ENCODE measurements at places on chromosomes 4 and X.
A peak's percentile ranks its signal among the peaks of the same experiment; 100 is the strongest.

- DNase-seq: no peak
Observed at GRCh38 chr4:108270466-108271450, 102.0 kb upstream of the LEF1 start.

GRCh38 chrX:148588649-148589310, 88.4 kb downstream of the AFF2 start:
- DNase-seq: no peak

DNA sequence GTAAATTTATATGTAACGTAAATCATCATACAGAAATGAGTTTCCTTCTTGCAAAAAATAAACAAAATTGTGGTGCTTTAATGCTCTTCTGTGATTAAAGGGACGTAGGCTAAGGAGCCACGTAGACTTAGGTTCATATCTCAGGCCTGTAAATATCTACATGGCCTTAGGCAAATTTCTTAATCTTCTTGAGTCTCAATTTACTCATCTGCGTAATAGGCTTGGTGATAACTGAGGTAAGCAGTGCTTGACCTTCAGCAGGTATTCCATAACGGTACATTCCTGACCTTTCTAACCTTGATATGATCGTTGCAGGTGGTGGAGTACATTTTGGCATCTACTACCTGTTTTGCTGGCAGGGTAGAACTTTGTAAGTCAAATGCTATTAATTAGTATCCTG, 65.2 kb upstream of the TLR3 start:
- DNase-seq: no peak

GRCh38 chr4:186695392-186695791, 28.3 kb downstream of the FAT1 start:
- DNase-seq: no peak

DNA sequence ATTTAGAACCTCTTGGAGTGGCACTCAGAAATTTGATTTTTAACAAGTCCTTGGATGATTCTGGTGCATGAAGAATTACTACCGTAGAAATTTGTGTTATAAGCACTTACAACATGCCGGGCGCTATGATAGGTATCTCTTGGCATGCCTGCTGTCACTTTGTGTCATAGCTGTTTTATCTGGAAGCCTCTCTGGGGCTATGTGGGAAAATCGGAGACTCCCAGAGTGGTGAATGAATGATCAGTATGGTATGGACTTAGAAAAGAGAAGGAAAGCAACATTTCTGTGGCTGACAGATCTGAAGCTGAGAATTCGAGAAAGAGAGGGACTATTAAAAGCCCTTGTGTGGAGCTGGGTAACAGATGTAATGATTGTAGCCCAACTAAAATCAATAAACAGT, 177.4 kb upstream of the MAMLD1 start:
- DNase-seq: no peak

DNA sequence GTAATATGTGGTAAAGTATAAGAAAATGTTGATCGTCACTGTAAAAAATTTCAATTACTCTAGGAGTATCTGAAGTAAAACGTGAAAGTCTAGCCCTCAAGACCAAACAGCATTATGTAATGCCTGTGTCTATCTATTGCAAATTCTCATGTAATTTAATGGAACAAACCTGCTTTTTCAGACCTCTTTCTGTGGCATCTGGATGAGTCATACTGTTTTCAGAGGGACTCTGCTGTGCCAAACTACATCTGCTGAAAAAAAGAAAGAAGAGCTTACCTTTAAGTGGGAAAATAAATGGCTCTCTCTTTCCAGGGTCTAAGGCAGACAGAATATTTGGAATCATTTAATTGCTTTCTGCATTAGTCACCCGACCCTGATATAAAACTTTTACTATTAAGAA, 89.8 kb upstream of the ARMCX2 start:
- DNase-seq: no peak

- DNase-seq: peak; percentile 85
Observed at GRCh38 chr4:56410247-56411062, 23.2 kb upstream of the AASDH start.

DNA sequence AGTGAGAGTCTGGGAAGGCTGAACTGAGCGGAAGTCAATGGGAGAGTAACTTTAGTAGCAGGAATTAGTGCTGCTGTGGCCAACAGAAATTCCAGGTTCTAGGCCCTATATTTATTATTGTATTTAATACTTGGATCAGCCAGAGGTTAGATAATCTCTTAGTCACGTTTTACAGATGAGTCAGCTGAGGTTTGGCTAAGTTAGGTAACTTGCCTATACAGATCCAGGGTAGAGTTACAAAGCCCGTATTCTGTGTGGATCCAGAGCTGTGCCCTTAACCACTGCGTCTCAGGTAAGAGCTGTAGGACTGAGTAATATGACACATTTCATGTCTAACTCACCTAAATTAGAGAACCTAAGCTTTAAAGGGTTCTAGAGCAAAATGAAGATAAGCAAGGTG, 20.5 kb downstream of the PSMD10 start:
- no peak for DNase-seq

- no peak for DNase-seq
Observed at GRCh38 chrX:23668335-23668734, 1.0 kb downstream of the PRDX4 start.

DNA sequence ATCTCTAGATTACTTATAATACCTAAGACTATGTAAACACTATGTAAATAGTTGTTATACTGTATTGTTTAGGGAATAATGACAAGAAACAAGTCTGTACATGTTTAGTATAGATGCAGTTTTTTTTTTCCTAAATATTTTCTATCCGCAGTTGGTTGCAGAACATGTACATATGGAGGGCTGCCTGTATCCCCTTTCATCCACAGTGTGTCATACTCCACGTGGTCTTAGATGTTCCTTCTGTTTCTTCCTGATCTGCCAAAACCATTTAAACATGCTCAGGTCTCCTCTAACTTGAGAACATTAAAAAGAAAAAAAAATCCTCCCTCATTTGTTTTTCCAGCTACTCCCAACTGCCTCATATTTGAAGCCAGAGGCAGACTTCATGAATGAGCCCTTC, 14.0 kb downstream of the OCIAD1 start:
- DNase-seq: no peak

DNA sequence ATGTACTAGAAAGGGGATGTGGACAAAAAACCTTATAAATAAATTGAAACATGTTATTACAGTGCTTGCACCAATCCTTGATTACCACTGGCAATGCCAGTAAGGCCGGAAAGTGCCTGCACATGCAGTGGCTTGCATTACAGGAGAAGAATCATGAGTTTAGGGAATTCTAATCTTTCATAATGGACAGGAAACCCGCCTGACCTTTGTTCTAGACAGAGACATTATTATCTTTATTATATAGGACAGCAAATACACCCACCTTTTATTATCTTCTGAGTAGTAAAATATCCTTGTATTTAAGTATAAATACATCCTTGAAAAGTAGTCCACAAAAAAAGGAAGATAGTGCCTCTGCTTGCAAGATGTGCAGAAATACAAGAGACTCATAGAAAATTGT, 379.9 kb upstream of the LCORL start:
- DNase-seq: no peak

GRCh38 chrX:17644001-17644400, 93.3 kb upstream of the SCML1 start:
- no peak for DNase-seq

GRCh38 chr4:65968831-65969558, 298.7 kb upstream of the EPHA5 start:
- DNase-seq: no peak

GRCh38 chr4:174365018-174365587, 81.4 kb downstream of the CEP44 start:
- DNase-seq: peak; percentile 85

GRCh38 chr4:184007891-184008290, 102.8 kb downstream of the STOX2 start:
- no peak for DNase-seq

- DNase-seq: peak; percentile 40
Observed at GRCh38 chr4:180641495-180641894, 1601.7 kb upstream of the TENM3 start.

- DNase-seq: no peak
Observed at GRCh38 chr4:133149932-133150471, 908 bp downstream of the PCDH10 start.

GRCh38 chr4:110211007-110211769, 12.8 kb upstream of the ELOVL6 start:
- peak; percentile 75 for DNase-seq

All from common myeloid progenitor, CD34-positive (primary cell).